ENCODE measurements at places on chromosomes 4 and X.

DNA sequence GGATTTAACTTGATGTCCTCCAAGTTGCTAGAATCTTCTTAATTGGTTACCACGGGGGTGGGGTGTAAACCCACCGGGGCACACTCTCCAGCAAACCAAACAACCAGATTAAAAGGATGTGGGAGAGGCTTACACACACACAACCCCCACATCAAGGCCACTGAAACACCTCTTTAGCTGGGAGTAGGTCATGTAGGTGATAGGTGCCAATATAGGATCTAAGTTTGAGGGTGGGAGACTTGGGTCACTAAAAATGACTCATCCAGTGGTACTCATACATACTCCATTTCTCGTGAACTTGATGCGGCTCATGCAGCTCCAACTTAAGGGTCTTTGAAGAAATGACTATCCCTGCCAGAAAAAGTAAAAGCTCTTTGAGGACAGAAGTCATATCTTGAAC lies 20.5 kb upstream of the CD40LG start:
- no peak for DNase-seq

GRCh38 chrX:132774010-132774714 lies 184.3 kb downstream of the HS6ST2 start:
- no peak for DNase-seq

DNA sequence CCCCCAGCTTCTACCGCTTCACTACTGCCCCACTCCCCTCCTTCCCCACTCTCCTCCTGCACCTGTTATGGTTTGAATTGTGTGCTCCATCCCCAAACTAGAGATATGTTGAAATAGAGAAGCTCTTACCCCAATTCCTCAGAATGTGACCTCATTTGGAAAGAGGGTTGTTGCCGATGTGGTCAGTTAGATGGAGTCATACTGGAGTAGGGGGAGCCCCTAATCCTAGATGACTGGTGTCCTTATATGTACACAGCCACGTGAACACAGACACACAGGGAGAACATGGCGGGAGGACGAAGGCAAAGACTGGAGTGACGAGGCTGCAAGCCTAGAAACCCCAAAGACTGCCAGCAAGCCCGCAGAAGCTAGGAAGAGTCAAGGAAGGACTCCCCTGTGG lies 84.3 kb downstream of the FHDC1 start:
- DNase-seq, result no peak

DNA sequence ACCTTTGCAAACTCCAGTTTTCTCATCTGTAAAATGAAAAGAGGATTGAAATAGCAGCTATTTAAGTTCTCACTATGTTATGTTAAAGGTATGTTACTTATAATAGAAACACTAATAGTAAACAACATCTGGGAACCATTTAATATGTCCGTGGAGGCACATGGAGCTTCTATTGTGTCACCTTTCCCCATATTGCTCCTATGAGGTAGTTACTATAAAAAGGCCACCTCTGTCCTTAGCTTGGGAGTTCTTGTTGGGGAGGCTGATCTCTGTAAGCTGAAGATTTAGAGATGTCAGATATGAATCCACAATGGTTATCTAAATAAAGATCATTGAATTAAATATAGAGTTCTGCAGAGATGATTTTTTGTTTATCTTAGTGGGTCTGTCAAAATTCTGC lies 125.2 kb downstream of the FHIP1A start:
- no peak for DNase-seq

DNA sequence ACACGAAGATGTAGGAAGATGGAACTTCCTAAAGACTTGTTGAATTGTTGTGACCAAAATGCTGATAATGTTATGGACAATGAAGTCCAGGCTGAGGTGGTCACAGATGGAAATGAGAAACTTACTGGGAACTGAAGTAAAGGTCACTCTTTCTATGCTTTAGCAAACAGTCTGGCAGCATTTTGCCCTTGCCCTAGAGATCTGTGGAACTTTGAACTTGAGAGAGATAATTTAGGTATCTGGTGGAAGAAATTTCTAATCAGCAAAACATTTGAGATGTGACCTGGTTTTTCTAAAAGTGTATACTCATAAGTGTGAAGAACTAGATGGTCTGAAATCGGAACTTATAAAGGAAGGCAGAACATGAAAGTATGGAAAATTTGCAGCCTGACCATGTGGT lies 1785.9 kb downstream of the PCDH7 start:
- DNase-seq, result no peak

DNA sequence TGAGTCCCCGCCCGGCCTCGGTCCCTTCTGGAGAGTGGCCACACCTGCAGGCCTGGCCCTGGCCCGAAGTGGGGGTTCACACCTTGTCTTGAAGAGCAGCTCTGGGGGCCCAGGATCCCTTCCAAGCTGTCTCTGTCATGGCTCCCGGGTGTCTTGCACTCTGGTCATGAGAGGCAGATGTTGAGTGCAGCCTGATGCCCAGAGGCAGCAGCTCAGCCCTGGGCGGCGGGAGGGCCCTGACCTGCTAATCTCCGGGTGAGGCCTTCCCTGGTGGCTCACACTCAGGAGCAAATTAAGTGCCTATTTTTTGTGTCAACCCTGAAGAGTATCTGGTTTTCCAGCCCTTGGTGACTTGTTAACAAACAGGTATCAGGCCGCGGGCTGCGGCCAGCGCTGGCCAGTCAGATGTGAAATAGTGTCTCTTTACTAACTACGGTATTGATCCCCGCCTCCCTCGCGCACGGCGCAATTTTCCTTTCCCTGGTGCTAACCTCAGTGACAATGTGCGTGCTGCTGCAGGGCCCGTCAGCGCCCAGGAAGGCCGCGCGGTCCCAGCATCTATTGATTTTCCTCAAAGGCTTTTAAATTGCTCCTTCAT lies 24.2 kb downstream of the NKX1-1 start:
- no peak for DNase-seq

GRCh38 chrX:23901060-23901459 lies 6.7 kb downstream of the APOO start:
- no peak for DNase-seq

- peak; percentile 36 for DNase-seq
Observed at GRCh38 chrX:107678957-107679740, 50.8 kb downstream of the PRPS1 start.

DNA sequence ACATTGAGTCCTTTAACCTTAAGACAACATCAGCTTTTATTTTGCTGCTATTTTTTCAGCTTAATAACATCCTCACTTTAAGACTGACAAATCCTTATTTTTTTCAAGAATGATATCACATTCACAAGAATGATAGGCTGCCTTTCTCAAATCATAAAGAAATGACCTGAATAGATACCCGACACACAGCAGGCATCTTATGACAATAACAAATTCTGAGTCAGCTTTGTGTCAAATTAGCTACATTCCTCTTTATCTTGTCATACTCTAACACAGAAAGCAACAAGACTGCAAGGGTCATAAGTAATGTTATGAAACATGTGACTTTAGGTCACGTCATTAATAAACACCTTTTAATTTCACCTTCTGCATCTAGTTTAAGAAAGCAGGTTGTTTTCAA lies 2387.6 kb downstream of the PCDH7 start:
- DNase-seq, result no peak

DNA sequence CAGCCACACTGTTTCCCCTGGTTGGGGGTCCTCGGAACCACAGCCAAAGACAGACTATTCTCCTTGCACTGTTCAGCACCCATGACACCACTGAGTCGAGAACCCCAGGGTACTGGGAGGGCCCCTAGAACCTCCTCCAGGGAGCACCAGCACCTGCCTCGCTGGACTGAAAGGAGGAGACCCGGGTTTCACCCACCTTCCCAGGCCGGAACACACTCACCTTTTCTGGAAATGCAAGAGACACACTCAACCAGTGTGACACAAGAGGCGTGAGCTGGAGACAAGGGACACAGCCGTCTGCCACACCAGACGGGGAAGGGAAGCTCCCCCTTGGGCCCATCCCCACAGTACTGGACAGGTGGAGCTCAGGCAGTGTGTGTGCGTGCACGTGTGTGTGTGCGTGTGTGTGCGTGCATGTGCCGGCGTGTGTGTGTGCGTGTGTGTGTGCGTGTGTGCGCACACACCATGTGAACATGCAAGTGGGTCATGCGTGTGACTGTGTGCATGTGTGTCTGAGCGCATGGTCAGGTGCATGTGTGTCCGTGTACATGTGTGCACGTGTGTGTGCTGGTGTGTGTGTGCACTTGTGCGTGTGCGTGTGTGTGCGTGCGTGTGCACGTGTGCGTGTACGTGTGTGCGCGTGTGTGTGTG lies 128.8 kb upstream of the NKX1-1 start:
- DNase-seq, result no peak

GRCh38 chr4:174856926-174857800 lies 28.1 kb upstream of the GLRA3 start:
- no peak for DNase-seq

DNA sequence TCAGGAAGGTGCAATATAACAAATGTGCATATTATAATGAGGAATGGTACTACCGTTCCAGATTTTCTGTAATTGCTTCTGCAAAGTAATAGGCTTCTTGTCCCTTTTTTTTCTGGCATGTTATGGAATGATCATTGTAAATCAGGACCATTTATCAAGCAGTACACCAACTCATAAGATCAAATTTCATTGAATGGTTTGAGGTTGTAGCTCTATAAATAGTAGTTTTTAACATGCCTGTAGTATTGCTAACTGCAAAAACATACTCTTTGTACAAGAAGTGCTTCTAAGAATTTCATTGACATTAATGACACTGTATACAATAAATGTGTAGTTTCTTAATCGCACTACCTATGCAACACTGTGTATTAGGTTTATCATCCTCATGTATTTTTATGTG lies 12.6 kb downstream of the IBSP start:
- DNase-seq, result no peak

DNA sequence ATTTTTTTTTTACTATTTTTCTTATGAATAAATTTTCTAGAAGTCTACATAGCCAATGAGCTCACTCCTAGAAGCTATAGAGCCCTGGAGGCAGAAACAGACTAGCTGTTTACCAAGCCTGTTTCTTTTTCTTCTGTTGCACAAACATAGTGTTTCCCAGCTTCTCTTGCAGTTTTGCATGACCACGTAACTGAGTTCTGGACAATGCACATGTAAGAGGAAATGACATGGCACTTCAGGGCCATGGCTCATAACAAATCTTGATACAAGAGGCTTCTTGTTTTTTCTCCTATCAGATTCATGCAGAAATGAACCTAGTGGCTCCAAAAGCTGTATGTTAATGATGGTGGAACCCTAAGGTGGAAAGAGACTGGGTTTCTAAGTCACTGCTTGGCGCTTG lies 127.4 kb downstream of the ZNF330 start:
- no peak for DNase-seq

GRCh38 chr4:89914609-89915550 lies 20.2 kb downstream of the MMRN1 start:
- no peak for DNase-seq

DNA sequence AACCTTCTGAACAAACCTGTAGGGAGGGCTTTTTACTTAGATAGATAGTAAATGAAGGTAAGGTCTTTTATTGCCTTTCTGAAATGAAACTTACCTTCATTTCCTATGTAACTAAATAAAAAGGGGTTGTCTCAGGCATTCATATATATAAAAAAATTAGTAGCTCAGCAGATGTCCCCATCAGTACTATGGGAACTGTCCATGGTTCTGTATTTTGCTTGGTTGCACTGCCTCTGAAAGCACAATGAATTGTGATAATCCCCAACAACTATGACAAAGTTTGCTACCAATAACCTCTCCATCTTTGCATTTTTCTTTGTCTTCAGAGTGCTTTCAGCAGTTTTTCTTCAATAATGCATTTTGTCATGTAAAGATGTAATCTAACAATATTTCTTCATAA lies 222.4 kb downstream of the SLIT2 start:
- no peak for DNase-seq

GRCh38 chr4:134862116-134862515 lies 660.5 kb upstream of the PABPC4L start:
- DNase-seq, result no peak

- DNase-seq, result no peak
Observed at GRCh38 chr4:79652738-79653137, 244.7 kb upstream of the GK2 start.
